ENCODE measurements at places on chromosomes 6 and 20. TPM values are rescaled to one million over a fixed set of nuclear protein-coding genes. Genes with fewer than 3 reads are reported as not detected.

Gene KCNK16
- total RNA-seq = not detected

Gene CPXM1
- total RNA-seq = 2.9 TPM

Gene PPP1R3G
- total RNA-seq = not detected

Gene MLIP
- not detected for total RNA-seq

Gene SLC52A3
- not detected for total RNA-seq

Gene PLCB4
- total RNA-seq = not detected

Gene DBNDD2
- total RNA-seq = 22.6 TPM

Gene ATP9A
- 1.6 TPM for total RNA-seq

Gene FOXA2
- total RNA-seq = not detected

Gene KIF13A
- not detected for total RNA-seq

Gene BTNL2
- total RNA-seq = not detected
